Retinal pigment epithelial cell (primary cell): ENCODE measurements at places on chromosomes 3 and 15.

DNA sequence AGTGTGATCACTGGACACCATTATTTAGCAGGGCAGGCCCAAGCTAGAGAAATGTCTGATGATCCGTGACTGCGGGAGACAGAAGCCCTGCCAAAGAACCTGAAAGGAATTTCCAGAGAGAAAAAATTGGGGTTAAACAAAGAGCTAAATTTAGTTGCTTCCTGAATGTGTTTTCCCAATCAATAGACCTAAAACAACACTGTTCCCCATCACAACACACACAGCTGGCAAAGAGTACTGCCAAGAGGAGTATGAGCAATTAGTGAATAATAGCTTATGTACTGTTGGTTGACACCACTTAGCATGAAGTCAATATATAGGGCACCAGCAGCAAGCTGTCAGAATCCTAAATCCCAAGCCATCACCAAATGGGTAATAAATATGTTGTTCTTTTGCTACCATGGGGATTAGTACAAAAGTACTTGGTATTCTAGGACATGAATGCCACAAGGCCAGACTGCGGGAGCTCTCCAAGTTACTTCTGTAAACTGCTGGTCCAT is 35.7 kb downstream of the CLK3 start:
- no peak for DNase-seq

GRCh38 chr3:194243172-194243837 is 107.4 kb downstream of the HES1 start:
- no peak for DNase-seq

GRCh38 chr3:173479301-173479700 is 81.8 kb downstream of the NLGN1 start:
- DNase-seq: no peak

DNA sequence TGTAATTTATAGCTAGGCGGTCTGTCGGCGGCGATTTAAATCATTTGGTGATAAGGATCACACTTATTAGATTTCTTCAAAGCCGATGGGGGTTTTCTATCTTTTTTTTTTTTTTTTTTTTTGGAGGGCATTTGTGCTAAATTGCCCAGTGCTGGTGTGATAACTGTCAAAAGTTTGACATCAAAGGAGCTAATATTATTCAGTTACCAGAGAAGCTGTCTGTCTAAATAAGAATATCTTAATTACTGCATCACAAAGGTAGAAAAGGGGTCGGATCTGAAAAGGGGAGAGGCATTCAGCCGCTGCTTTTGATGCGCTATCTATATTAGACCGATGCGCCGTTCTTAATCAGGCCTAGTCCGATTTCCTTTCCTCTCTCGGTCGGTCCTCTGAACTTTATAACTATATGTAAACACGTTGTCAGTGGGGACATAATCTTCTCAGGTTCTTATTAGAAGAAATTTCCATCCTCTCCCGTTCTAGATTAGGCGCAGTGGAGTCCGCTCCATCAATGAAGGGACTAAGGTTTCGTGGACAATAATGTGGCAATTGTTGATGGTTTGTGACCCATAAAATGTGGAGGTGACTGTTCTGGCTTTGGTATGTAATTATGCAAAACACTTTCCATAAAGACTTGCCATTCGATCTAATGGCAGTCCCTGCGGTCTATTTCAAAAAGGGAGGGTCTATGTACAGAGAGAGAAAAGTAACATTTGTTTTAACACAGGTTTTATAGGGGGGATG is 31.7 kb downstream of the NR2F2 start:
- DNase-seq: no peak

DNA sequence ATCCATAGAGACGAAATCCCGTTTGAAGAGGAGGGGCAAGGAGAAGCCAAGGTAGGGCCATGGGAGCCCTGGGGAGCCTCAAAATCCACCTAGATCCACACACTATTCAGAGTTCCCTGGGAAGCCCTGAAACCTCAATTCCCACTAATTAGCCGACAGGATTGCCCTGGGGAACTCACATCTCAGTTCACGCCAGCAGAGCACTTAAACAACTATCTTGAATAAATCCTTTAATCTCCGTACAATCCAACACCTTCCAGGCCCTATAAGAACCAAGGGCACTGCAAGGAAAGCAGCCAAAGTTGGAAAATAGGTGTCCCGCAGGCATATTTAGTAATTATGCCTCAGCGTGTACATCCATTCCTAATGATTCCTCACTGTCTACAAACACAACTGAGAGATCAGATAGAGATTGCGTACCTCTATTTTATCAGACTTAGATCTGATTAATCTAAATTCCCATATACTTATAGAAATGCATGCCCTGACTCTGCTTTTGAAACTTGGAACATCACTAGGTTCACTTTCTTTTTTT is 25.6 kb upstream of the EIF4A2 start:
- peak; percentile 28 for DNase-seq

DNA sequence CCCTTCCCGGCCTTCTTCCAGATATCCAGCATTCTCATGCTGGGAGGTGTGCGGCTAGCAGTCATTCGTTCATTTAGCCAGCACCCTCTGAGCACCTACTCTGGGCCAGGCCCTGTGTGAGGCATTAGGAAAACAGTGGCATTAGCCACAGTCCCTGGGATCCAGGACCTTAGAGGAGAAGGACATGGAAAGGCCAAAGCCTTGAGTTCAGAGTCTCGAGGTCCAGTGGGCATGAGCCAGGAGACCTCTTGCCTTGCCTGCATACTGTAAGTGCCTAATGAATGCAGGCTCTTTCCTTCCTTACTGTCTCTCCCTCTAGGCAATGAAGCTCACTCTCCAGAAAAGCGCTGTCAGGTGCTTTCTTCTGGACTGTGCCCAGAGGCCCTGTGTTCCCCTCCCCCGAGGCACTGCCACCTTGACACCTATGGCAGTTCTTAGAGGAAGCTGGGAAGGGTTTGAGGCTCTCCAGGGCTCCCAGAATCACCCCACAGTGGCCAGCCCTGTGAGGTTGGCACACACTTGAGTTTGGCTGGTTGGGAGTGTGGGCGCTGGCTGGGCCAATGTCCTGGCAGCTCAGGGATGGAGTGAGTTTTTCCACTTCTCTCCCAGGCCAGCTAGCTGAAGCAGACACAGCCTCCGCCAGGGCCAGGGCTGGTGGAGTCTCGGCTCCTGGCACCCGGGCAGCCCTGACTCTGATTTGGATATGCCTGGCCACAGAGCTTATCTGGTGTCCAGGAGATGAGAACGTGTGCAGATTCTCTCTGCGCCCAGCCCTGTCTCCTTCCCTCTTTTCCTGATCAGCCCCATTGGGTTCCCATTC is 5.4 kb downstream of the CORO2B start:
- DNase-seq: no peak

GRCh38 chr3:44069276-44069675 is 172.4 kb upstream of the TOPAZ1 start:
- no peak for DNase-seq

GRCh38 chr3:127100459-127101410 is 92.2 kb upstream of the PRR23E start:
- no peak for DNase-seq

- DNase-seq: no peak
These were observed 26.2 kb downstream of the ATP13A3 start for GRCh38 chr3:194460566-194460965.

GRCh38 chr15:99719096-99719541 is 14.1 kb downstream of the LYSMD4 start:
- no peak for DNase-seq

DNA sequence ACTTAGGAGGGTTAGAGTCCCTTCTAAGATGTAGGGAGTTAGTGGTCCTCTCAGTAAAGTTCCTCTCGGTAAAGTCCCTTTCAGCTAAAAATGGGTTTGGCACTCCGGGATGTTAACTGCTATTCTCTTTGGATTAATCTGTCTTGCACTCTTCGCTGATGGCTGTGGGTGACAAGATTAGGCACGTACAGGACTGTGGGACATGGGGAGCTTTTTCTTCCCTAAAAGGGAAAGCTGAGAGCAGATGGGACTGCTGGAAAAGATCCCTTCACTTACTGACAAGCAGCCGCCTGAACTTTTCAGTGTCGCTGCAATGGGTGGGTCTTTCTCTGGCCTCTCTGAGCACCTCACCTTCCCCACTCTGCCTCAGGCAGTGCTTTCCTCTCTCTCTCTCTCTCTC is 16.4 kb upstream of the HHATL start:
- no peak for DNase-seq

DNA sequence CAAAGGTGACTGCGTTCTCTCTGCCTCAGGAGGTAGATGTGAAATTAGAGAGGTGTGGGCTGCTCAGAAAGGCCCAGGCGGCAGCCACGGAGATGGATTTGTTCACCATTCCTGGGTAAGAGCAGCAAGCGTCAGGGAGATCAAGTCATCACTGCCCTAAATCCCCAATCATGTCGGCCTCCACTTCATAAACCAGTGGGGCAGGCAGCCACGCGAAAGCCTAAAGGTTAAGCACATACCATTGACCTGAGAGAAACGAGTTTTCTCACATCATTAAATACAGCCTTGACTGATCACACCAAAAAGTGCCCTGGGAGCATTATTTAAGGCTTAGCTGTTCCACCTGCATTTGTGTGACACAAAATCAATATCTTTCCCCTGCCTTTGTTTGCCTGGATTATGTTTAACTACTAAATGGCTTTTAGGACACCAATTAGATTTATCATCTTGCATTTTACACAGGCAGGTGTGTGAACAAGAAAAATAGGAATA is 50.7 kb upstream of the FOXB1 start:
- no peak for DNase-seq

DNA sequence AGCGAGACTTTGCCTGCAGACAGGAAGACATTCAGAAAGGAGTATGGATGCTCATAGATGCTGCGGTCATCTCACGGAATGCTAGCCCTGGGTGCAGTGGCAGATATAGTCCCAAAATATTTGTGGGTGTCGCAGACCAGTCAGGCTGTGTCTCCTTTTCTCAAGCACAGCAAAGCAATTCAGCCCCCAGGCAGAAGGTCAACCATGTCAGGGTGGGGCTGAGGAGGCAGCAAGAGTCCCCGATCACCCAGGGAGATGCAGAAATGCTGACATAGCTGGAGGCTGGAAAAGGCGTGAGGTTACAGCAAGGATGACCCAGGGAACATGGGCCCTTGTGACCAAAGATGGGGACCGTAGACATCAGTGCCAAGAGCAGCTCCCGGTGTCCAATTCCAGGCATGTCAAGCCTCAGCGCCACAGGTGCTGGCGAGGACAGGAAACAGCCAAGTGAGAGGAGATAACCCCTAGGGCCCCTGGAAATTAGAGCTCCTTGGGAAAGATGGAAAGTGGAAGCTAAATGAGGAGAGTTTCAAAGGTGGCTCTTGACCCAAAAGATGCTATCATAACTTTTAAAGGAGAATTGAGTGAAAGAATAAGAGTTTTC is 81.2 kb upstream of the ABHD17C start:
- no peak for DNase-seq

DNA sequence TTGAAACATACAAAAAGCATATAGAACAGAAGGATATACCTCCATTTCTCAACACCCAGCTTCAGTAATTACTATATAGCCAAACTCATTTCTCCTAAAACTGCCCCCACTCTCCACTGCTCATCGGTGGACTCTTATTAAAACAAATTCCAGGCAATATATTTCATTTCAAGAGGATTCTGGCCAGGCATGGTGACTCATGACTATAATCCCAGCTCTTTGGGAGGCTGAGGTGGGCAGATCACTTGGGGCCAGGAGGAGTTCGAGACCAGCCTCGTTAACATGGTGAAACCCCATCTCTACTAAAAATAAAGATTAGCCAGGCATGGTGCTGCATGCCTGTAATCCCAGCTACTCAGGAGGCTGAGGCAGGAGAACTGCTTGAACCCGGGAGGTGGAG is 40.9 kb downstream of the SNX4 start:
- DNase-seq: no peak

DNA sequence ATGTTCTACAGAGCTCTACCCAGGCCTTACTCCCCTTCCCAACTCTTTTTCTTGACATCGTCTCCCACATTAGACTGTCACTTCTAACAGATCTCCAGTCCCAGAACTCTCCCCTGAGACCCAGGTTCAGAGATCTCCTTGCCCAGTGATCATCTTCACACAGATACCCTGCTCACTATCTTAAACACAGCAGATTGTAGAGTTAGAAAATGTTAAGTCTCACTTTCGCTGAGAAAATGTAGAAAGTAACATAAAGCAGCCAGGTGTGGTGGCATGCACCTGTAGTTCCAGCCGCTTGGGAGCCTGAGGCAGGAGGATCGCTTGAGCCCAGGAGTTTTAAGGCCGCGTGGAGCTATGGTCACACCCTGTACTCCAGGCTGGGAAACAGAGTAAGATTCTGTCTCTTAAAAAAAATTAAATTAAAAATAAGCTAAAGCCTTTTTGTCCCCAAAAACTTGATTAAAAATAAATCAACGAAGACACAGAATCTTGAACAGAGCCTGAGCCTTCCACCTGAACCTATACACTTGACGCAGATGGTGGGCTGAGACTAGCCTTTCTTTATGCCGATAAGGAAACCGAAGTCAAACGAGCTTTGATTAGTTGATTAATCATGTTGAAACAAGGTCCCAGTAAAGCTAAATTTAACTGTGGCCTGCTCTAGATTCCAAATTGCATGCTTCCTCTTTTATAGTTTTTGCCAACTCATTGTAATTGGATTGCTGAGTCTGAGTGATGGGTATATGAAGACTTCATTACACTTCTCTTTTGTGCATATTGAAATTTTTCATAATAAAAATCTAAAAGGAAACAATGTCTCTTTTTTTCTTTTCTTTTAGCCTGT is 31.3 kb upstream of the BLM start:
- DNase-seq: no peak

GRCh38 chr15:68817304-68818065 is 3.2 kb downstream of the ANP32A start:
- no peak for DNase-seq

- no peak for DNase-seq
These were observed 25.3 kb downstream of the ACSBG1 start for GRCh38 chr15:78208887-78209645.

- DNase-seq: no peak
These were observed 4.5 kb downstream of the SNX22 start for GRCh38 chr15:64155802-64156651.

- no peak for DNase-seq
These were observed 10.6 kb downstream of the PPM1M start for GRCh38 chr3:52256159-52256558.
